ENCODE measurements at places on chromosomes 1 and 21. TPM values are rescaled to one million over a fixed set of nuclear protein-coding genes. Genes with fewer than 3 reads are reported as not detected.

Gene S100A8
- not detected for total RNA-seq

Gene MYBPH
- 0.39 TPM for total RNA-seq

Gene SYDE2
- total RNA-seq, result 6.1 TPM

Gene MFAP2
- 44.5 TPM for total RNA-seq

Gene TMEM200B
- total RNA-seq, result 9.9 TPM

Gene FAM72D
- total RNA-seq, result 2.2 TPM

Gene ARMH1
- 0.59 TPM for total RNA-seq

Gene FLAD1
- 21.3 TPM for total RNA-seq

Gene TSSK3
- total RNA-seq, result 1.1 TPM

Gene RBM8A
- total RNA-seq, result 59.4 TPM

Gene TMEM82
- not detected for total RNA-seq

Gene OLIG1
- not detected for total RNA-seq

Gene LCE1A
- not detected for total RNA-seq

Gene WDR64
- not detected for total RNA-seq

Gene SSU72
- 56.7 TPM for total RNA-seq

Gene ANXA9
- total RNA-seq, result 0.37 TPM

Gene CR1
- not detected for total RNA-seq

Gene FMO1
- total RNA-seq, result not detected

Gene MSH4
- total RNA-seq, result 0.20 TPM

Gene OR2L3
- not detected for total RNA-seq

Gene RHEX
- total RNA-seq, result not detected

Gene MAP10
- 1.5 TPM for total RNA-seq

Gene SH2D1B
- total RNA-seq, result under 0.01 TPM

Gene PGLYRP4
- not detected for total RNA-seq

Gene RGS1
- not detected for total RNA-seq

Gene SGIP1
- 8.8 TPM for total RNA-seq

Gene RNU1-3
- under 0.01 TPM for total RNA-seq

Gene DPYD
- total RNA-seq, result 76.4 TPM

Gene MYOC
- not detected for total RNA-seq

Gene SELP
- not detected for total RNA-seq

Gene SPRR2D
- not detected for total RNA-seq

Gene MEX3A
- total RNA-seq, result 0.73 TPM

Gene TESK2
- total RNA-seq, result 1.2 TPM

Gene UQCRHL
- 2.2 TPM for total RNA-seq

Gene ESPN
- not detected for total RNA-seq
